Peyer's patch (tissue), 4 donors: ENCODE measurements at places on chromosomes 3 and 15. TPM values are rescaled to one million over a fixed set of nuclear protein-coding genes. Genes with fewer than 3 reads are reported as not detected.

ZCWPW2 gene
- total RNA-seq: not detected

FOXL2NB gene
- not detected for total RNA-seq

SEMA3F gene
- total RNA-seq: 41.0 TPM

ARPP21 gene
- not detected for total RNA-seq

- peak; percentile 66 for DNase-seq
These were observed 112.7 kb downstream of the KLF13 start for GRCh38 chr15:31439328-31439727.

- no peak for DNase-seq
These were observed 132.3 kb upstream of the PTPRG start for GRCh38 chr3:61429106-61429505.

- DNase-seq: no peak
These were observed 19.4 kb downstream of the WWTR1 start for GRCh38 chr3:149638228-149639092.

DNA sequence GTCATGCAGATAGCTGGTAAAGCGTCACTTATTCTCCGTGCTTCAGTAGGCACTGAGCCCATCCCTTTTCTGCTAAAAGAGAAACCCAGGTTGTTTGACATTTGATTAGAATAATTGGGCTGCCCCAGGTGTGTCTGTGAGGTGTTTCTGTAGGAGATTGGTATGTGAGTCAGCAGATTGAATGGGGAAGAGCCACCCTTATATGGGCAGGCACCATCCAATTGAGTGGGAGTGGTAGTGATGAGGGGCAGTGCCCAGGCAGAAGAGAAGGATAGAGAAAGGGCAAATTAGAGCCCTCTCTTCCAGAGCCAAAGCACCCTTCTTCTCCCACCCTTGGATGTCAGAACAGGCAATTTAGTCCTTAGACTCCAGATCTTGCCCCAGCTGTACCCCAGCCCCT is 384.3 kb upstream of the GBE1 start:
- DNase-seq: no peak

DNA sequence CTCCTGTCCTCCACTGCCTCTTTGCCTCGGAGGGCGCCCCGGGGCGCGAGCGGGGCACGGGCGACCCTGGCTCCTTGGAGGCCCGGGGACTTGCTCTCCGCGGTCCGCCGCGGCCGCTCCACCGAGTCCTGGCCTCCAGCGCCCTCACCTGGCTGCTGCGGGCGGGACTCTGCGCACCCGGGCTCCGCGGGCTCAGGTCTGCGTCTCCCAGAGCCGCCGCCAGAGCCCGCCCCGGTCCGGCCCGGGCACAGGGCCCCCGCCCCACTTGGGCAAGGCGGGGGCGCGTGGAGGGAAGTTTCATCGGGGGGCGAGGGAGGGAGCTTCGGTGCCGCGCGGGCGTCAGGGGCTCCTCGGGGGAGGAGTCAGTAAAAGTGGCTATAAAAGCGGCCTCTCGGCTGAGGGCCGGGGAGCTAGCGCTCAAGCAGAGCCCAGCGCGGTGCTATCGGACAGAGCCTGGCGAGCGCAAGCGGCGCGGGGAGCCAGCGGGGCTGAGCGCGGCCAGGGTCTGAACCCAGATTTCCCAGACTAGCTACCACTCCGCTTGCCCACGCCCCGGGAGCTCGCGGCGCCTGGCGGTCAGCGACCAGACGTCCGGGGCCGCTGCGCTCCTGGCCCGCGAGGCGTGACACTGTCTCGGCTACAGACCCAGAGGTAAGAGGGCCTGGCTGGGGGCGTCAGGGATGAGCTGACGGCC is at the start of gene CEMIP:
Gene CEMIP (plus strand): TSS at position 407 of the 694 bp plus-strand sequence. CDS start 94,510 bp downstream, outside the sequence.
- peak; percentile 79 for DNase-seq

DNA sequence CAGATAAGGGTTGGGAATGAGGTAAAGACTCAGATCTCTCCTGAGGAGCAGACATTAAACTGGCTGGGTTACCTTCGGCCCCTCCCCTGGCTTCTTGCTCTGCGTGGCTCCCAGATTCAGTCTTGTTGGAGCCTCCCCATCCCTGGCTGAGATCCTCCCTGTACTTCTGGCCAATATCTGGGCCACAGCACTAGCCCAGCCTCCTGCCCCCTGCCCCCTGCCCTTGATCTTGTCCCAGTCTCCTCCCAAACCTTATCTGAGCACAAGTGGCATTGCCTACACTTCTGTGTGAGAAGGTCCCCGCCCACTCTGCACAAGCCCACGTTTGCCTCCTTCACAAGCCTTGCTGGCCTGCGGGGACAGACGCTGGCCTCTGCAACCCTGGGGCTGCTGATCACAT is 16.8 kb downstream of the PLA2G4F start:
- DNase-seq: no peak

DNA sequence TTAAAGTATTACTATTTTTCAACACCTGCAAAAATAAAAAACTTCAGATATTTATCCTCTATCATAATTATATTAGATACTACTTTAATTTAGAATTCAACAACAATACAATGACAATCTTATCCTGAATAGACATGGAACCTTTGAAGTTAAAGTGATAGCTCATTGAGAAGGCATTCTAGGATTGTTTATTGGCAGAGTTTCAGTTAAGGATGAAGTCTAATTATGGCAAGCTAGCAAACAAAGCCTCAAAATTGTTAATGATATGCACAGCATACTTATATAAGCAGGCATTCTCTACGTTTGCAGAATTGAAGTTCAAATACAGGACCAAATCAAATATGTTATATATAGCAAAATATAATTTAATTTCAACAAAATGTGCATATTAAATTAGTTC is 91.2 kb upstream of the ABI3BP start:
- no peak for DNase-seq

DNA sequence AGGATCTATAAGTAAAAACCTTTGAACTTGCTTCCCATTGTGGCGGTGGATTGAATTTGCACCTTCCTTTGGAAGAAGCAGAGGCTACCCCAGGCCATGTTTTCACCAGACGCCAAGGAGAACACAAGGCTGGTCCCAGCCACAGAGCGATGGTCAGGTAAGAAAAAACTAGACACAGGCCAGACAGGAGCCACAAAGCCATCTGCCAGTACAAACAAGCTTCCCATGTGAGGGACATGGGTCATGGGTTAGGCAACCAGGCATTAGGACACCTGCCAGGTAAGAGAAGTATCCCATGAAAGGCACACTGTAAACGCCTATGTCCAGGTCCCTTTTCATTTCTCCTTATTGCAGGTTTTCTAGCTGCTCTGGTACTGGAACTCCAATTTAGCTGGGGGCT is 190.2 kb downstream of the KLF13 start:
- DNase-seq: no peak

- DNase-seq: no peak
These were observed 62.7 kb upstream of the BNIP2 start for GRCh38 chr15:59751552-59752413.

- DNase-seq: no peak
These were observed 74.4 kb downstream of the DLG1 start for GRCh38 chr3:197224034-197224444.

GRCh38 chr3:28348265-28348628 is 274 bp upstream of the ZCWPW2 start:
- no peak for DNase-seq
